ENCODE measurements at places on chromosomes 5 and 9.

- no peak for DNase-seq
These were observed 293.4 kb downstream of the CD180 start for GRCh38 chr5:66903218-66903617.

DNA sequence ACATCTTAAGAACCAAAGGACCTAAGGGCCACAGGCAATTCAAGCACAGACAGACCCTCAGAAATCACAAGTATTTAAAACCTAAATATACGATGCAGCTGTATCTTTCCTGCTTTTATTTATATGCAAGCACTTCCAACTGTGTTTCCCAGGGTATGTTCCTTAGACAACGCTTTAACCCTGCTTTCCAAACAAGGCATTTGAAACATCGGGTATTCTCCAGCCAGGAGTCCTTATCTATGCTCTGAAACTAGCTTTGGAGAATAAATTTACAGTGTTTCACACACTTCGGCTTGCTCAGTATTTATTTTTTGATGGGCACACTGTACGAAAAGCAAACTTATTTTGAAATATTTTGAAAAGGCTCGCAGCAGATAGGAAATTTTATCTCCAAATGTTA is 13.5 kb downstream of the NR6A1 start:
- no peak for DNase-seq

DNA sequence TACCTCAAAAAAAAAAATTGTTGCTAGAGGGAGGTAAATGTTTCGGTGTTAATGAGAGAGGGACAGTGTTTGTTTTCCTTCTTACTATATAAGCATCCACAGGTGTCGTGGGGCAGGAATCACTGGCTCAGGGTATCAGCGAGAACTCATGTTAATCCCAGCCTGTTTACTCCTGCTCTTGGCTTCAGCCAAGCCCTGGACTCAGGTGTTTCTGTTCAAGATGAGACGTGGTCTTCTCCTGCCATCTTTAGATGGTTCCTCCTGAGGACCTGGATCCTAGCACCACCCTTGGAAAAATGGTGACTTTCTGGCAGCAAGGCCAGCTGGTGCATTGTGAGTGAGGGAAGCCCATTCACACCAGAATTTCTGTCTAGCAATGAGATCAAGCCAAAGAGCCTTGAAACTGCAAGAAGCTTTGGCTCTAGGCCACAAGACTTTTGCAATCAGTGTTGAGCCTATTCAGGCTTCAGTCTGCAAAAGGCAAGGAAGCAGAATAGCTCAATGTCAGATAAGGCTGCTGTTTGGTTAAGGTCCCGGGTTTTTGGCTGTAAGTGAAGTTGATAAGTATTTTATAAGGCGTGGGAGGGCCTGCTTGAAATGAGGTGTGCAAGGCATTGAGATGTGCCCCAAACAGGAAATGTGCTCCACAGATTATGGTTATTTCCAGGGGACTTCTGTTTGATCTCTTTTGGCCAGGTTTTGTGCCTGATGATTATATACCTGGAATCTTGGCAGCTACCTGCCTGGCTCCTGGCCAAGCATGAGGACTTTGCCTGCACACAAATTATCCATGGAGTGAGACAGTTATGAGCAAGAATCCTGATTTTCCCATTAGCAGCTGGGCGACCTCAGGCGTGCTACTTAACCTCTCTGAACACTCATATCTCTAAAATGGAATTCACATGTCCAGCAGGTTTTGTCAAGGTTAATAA is 99.8 kb downstream of the TENT4A start:
- DNase-seq = no peak

DNA sequence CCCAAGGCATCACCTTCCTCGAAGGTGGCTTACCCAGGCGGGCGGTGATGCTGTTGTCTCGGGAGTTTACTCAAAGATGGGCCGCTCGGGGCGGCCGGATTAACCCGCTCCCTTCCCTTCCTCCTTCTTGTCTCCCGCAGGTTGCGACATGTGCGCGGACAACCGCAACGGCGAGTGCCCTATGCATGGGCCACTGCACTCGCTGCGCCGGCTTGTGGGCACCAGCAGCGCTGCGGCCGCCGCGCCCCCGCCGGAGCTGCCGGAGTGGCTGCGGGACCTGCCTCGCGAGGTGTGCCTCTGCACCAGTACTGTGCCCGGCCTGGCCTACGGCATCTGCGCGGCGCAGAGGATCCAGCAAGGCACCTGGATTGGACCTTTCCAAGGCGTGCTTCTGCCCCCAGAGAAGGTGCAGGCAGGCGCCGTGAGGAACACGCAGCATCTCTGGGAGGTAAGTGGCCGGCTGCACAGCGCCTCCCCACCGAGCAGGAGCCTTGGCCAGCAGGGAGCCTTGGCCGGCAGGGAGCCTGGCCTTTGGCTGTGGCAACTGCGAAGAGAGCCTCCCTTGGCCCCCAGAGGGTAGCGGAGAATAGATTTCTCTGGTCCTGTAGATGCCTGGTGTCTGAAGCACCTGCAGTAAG is 10.6 kb downstream of the PRDM6 start:
- no peak for DNase-seq

DNA sequence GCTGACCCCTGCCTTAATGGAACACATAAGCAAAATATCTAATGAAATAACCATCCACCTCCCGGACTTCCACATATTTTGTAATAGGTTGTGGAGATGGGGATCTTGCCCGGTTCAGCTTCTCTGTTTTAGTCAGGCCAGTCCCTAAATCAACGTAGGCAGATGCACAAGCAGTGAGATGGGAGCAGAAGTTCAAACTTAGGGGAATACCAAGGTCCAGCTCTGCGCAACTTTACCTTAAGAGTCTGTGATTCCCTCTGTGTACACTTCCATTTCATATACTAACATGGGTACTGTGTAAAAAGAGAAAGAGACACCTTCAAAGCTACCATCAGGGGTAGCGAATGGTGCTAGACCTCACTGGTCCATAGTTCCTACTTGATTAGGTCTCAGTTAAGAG is 110.9 kb downstream of the NTRK2 start:
- no peak for DNase-seq

- peak; percentile 28 for DNase-seq
These were observed at the start of gene PCDH1 for GRCh38 chr5:141878186-141878710. TSS of gene PCDH1 (minus strand) at chr5:141878410. CDS start at chr5:141878262, 148 bp downstream.

GRCh38 chr9:131635285-131635684 is 90.0 kb downstream of the PRRT1B start:
- peak; percentile 85 for DNase-seq

- DNase-seq = peak; percentile 53
These were observed 76.4 kb downstream of the PRRT1B start for GRCh38 chr9:131621551-131622358.

DNA sequence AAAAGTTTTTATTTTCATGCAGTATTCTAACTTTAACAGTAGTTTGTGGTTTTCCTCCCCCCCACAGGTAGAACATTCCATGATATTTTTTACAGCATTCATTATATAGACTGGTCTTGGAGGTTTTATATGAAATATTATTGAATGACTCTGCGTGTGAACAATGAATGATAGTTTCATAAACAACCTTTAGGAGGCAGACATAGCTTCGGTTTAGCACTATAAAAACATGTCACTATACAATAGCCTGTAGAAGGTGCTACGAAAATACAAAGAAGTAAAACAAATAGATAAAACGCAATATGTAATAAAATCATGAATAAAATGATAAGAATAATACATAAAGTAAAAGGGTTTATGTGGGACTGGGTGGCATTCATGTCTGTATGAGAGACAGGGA is 8.5 kb downstream of the KLF4 start:
- DNase-seq = no peak

DNA sequence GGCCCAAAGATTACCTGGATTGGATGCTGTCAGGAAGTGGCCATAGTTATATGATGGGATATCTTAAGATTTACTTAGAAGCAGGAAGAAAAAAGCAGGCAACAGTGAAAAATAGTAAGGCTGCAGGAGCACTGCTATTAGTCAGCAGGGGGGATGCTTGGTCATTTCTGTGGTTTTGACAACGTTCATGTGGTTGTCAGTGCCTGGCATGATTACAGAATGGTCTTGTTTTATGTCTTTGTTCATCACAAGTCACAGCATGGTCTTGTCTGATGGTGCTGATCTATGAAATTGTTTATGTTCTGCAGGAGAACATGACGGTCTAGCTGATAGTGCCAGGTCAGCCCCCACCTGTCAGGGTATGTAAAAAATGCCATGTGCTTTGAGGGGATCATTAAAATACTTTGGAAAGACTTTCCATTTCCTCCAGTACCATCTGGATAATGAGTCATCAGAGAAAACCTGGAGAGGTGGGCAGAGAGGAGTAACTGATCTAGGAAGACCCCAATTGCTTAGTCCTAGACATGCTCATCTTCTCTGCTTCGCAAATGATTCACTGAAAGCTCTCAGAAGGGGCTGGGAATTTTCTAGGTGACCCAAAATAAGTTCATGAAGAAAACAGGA is 48.5 kb downstream of the PLGRKT start:
- DNase-seq = no peak

- DNase-seq = no peak
These were observed 656.1 kb upstream of the RORB start for GRCh38 chr9:73841018-73841417.

DNA sequence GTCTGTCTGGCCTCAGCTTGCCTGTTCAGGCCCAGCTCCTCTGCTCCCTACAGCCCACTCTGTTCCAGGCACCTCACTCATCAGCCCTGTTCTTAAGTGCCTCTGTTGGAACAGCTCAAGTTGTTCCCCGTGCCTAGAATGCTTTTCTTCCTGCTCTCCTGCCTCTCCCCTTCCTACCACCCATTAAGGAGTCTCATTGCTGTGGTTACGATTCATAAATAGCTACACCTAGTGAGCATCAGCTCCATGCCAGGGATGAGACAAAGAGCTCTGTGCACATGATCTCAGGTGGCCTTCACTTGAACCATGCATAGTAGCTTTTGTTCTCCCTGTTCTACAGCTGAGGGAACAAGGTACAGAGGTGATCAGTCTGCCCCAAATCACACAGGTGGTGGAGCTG is 54.3 kb downstream of the PSD2 start:
- DNase-seq = no peak

- DNase-seq = no peak
These were observed 416.9 kb downstream of the PSAT1 start for GRCh38 chr9:78713614-78714405.

DNA sequence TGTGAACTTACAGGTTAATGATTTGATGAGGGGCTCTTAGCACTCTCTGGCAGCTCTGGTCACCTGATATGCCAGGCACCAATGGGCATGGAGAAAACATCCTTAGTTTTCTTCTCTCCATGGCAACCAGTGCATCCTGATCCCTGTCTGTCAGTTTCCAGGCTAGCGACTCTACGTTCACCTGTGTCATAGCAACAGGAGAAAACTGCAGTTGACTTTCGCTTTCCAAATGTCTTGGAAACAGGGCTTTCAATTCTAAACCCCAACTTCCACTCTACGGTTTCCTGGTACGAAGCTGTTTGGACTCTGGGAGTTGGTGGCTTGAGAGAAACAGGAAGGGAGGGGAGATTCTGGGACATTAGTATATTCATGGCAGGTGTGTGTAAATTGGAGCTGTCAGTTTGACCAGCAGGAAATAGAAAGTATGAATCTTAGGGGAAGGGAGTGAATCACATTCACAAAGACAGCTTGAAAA is 74.4 kb downstream of the SLC28A3 start:
- DNase-seq = peak; percentile 2

DNA sequence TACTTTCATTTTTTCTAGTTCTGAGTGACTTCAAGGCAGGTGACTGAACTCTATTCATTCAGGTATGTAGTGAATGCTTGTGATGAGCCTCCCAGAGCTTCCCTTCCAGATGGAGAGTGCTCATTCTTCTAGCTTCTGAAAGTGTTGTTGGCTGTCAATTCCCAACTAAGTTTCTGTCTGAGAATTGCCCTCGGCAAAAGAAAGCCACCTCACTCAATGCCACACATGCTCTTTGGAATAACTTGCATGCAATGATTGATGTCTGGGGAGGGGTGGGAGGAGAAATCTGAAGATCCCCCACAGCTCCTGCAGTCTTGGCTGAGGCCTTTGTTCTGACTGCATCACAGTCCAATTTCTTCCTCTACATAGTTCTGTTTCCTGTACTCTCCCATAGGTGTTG is 123.1 kb upstream of the C6 start:
- DNase-seq = no peak

- no peak for DNase-seq
These were observed 804.6 kb upstream of the COX7C start for GRCh38 chr5:85813146-85813545.

DNA sequence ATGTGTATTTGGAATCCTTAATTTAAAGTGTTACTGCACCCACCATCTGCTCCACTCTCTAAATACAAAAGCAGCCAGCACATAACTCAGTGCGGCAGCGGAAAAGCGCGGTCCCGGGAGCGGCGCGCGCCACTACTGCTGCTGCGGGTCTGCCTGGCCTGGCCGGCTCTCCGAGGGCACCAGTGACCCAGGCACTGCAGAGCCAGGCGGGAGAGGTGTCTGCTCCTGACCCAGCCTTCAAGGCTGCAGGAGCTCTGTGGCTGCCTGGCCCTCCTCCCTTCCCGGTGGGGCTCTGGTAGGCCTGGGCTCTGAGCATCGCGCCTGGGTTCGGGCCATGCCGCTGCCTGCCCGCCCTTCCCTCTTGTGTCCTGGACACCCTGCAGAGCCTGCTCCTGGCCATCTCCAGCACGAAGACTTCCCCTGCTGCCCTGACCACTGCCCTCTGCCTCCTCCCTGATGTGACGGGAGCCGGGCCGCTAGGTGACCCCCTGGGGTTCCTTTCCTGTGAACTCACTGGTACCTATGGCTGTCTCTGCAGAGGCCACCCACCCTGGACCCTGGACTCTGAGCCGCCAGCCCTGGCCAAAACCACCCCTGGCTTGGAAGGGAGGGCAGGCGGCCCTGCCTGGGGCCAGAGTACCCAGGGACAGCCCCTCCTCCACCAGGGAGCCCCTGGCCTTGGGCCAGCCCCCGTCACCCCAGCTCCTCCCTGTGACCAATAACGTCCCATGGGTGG is 32.8 kb upstream of the UBAC1 start:
- no peak for DNase-seq

GRCh38 chr9:137023583-137023991 is 4.5 kb downstream of the ABCA2 start:
- DNase-seq = no peak

- peak; percentile 17 for DNase-seq
These were observed 148.0 kb downstream of the TARS1 start for GRCh38 chr5:33588654-33589372.

- no peak for DNase-seq
These were observed 2.5 kb downstream of the MAPK9 start for GRCh38 chr5:180289433-180289832.

DNA sequence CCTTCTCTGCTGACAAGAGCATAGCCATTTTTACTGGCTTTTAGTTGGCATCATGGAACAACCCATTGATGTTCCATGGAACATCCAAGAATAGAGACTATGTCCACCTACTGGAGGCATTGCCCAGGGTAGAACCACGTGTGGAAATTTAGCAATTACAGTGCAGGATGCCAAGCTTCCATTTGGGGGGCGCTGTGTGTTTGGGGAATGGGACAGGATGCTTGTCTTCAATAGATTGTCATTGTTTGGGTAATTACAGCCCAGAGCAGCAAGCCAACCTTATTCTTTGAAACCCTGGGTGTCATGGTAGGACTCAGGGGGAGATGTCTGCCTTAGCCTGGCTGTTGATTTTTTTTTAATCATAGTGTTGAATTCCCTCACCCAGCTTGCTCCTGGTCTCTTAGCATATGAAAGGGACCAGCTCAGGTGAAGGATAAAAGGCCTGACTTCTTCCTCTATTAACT is 171.1 kb downstream of the DOCK2 start:
- no peak for DNase-seq

All from CD4-positive, alpha-beta T cell treated with Interleukin-21 for 1 hour (primary cell).